Urinary bladder (tissue), 4 donors: ENCODE measurements at places on chromosomes 16 and 17.

DNA sequence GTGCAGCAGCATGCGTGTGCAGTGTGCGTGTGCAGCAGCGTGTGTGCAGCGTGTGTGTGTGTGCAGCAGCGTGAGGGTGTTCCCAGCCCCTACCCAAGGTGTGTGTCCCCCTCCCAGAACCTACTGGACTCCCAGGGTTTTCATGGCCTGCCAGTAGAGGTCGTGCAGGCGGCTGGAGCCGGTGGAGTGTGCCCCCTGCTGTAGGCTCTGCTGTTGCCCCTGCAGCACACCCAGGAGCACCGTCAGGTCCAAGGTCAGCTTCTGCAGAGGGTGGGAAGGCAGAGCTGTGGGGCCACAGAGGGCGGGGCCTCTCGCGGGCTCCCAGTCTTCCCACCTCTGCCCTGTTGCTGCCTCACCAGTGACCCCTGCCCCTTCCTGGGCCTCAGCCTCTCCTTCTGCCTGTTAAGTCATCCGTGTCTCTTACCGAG is 14.9 kb downstream of the MYBBP1A start:
- DNase-seq, result no peak

DNA sequence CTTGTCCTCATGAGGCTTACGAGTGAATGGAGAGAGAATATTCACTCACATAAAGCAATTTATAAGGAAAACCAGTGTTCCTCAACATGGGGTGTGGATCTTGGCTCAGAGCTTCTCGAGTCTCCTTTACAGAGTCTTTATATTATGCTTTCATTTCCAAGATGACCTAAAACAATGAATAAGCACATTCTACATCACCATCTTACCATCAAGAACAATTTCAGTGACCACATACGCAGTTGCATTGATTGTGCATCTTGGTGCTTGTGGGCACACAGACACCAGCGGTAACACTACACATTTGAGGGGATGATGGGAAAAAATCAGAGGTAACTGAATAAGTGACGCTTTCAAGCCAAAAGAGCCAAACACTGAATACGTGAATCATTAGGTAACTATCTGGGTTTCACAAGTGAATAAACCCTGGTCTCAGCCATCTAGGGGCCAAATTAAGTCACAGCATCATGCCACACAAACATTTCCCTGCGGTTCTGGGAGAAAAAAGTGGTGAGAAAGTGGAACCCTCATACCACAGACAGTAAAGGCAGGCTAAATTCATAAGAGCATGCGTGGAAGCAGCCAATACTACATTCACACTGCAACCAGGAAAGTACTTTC is 9.4 kb downstream of the CWC25 start:
- DNase-seq, result no peak

DNA sequence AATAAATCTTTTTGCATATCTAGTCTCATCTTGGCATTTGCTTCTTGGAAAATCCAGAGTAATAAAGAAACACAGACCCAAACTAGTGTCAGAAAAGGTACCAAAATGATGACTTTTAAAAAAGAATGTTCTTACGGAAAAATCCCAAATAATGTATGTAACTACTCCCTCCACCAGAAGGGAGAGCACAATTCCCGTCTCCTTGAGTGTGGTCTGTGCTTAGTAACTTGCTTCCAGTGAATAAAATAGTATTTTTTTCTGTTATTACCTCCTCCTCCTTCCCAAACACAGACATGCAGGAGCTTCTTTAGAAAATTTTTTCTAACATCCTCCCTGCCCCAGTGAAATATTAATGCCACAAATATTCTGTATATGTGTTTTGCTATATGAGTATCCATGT is 358.1 kb downstream of the ZFHX3 start:
- DNase-seq, result no peak

DNA sequence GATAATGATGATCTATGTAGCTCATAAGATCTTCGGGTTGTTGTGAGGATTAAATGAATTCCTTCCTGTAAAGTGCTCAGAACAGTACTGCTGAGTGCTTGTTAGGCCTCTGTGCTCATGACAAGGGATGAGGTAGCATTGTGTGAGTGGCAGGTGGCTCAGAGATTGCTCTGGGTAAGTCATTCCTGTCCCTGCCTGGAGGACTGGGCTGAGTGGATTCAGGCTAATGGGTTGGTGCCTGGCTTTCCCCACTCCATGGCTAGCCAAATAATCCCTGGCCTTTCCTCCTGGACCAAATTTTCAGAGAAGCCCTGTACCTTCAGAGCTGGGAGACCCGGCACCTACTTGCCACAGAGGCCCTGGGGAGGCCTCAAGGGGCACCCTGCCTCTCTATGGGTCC is 1.3 kb upstream of the CCDC92B start:
- DNase-seq, result no peak

DNA sequence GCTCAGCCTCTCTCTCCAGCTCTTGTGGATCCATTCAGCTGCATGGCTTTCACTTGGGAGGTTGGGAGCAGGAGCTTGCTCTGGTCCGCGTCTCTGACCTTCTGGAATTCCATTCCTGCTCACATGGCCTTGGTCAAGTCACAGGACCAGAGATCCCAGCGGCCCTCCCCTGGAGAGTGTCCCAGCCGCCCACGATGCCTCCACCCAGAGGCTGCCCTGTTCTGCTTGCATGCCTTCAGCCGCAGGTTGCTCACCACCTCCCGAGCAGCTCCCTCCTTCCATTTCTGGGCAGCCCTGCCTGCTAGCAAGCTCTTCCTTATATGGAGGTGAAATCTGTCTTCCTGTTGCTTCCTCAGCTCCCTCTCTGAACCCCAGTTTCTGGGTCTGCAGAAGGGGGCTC is 32.6 kb downstream of the RAI1 start:
- no peak for DNase-seq
